ENCODE measurements at places on chromosomes 7 and 10. TPM values are rescaled to one million over a fixed set of nuclear protein-coding genes. Genes with fewer than 3 reads are reported as not detected.

The RGS10 gene
- 134 TPM for total RNA-seq

DNA sequence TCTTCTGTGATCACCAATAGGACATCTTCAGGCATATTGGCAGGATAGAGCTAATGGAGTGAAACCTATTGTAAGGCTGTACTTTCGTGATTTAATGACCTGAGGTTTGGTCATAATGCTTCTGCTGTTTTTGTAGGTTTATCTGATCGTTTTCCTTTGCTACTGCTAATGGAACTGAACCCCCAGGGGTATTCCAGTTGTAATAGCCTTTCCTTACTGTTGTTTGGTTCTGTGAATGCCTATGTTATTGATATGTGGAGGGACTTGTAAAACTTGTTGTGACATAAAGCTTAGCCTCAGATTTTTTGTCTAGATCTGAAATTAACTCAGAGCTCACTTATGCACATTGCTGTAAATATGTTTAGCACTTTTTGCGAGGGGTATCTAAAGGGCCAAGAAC lies 10.9 kb upstream of the VWA2 start:
- DNase-seq: no peak

DNA sequence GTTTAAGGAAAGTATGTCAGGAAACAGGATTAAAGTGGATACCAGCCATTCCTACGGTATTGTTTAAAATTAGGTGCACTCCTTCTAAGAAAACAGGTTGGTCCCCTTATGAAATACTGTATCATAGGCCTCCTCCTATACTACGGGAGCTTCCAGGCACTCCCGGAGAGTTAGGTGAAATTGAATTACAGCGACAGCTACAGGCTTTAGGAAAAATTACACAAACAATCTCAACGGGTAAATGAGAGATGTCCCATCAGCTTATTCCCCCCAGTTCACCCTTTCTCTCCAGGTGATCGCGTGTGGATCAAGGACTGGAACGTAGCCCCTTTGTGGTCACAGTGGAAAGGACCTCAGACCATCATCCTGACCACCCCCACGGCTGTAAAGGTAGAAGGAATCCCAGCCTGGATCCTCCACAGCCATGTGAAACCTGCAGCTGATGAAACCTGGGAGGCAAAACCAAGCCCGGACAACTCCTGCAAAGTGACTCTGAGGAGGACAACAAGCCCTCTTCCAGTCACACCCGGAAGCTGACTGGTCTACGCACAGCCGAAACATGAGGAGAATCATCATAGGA lies 25.1 kb upstream of the GHITM start:
- DNase-seq: no peak

The BAMBI gene
- total RNA-seq: 2.9 TPM

- no peak for DNase-seq
Observed at GRCh38 chr7:65960351-65961074, 21.5 kb downstream of the GUSB start.

The TFPI2 gene
- total RNA-seq: not detected

DNA sequence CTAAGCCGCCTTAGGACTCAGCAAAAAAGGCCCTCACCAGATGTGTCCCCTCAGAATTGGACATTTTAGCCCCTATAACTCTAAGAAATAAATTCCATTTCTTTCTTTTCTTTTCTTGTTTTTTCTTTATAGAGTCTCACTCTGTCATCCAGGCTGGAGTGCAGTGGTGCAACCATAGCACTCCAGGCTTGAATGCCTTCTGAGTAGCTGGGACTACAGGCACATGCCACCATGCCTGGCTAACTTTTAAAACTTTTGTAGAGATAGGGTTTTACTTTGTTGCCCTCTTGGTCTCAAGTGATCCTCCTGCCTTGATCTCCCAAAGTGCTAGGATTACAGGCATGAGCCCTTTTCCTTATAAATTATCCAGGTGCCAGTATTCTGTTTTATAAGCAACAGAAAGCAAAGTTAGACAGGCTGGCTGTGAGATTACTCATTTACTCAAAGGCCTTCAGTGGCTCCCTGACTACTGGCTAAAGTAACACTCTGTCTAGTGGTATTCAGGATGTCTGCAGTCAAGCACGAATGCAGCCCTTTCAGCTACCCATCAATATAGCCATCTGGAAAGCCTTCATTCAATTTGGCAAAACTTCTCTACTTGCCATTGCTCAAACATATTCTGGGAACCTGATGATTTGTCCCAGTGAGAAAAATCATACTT lies 128.6 kb downstream of the ICA1 start:
- no peak for DNase-seq

- DNase-seq: no peak
Observed at GRCh38 chr7:27116962-27117886, 13.3 kb downstream of the HOXA4 start.

The HABP2 gene
- total RNA-seq: not detected

DNA sequence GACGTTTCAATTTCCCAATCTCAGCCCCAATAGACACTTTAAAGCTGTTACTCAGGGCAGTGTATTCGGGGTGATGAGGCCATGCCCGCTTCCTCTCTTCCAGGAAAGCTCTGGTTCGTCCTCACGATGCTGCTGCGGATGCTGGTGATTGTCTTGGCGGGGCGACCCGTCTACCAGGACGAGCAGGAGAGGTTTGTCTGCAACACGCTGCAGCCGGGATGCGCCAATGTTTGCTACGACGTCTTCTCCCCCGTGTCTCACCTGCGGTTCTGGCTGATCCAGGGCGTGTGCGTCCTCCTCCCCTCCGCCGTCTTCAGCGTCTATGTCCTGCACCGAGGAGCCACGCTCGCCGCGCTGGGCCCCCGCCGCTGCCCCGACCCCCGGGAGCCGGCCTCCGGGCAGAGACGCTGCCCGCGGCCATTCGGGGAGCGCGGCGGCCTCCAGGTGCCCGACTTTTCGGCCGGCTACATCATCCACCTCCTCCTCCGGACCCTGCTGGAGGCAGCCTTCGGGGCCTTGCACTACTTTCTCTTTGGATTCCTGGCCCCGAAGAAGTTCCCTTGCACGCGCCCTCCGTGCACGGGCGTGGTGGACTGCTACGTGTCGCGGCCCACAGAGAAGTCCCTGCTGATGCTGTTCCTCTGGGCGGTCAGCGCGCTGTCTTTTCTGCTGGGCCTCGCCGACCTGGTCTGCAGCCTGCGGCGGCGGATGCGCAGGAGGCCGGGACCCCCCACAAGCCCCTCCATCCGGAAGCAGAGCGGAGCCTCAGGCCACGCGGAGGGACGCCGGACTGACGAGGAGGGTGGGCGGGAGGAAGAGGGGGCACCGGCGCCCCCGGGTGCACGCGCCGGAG lies 2.6 kb downstream of the GJD4 start:
- no peak for DNase-seq

DNA sequence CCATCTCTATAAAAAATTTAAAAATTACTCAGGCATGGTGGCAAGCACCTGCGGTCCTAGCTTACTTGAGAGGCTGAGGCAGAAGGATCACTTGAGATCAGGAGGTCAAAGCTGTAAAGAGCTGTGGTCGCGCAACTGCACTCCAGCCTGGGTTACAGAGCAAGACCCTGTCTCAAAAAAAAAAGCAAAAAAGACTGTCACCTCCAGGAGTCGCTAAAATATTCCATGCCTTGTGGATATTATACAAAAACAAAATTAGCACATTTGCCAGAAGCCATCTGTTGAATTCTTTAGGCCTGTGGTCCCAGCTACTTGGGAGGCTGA lies 87.0 kb upstream of the SDK1 start:
- no peak for DNase-seq

DNA sequence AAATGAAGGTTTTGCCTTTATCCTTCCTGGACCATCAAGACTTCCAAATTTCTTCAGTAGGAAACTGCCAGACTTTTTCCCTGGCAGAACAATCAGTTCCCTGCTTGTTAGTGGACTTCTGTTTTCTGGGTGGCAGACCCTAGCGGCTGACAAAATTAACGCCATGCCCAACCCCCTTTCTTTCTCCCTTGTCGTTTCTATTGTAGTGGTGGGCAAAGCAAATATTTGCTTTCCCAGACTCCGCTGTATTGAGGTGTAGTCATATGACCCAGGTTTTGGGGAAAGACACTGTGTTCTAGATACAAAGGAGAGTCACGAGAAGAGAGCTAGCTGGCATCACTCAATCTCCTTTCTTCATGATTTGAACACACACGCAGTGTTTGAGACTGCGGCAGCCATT lies 7.7 kb downstream of the PON2 start:
- DNase-seq: no peak

DNA sequence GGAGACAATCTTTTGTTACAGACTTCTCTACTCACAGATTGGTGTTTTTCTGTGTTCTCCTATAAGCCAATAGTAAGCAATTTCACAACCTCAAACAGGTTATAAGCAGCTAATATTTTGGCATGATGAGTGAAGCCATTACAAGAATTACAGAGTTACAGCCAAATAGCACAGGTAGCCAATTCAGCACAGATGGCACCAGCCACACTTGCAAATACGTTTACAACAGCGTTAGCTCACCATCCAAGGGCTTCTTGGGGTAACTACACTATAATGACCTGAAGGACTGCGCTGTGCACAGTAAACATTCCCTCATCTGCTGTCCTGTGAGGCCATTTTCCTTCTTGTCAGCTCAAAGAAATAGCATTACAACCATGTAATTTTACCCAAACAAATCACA lies 428.6 kb downstream of the TCERG1L start:
- no peak for DNase-seq

GRCh38 chr10:44293842-44294241 lies 91.1 kb downstream of the CXCL12 start:
- DNase-seq: no peak

DNA sequence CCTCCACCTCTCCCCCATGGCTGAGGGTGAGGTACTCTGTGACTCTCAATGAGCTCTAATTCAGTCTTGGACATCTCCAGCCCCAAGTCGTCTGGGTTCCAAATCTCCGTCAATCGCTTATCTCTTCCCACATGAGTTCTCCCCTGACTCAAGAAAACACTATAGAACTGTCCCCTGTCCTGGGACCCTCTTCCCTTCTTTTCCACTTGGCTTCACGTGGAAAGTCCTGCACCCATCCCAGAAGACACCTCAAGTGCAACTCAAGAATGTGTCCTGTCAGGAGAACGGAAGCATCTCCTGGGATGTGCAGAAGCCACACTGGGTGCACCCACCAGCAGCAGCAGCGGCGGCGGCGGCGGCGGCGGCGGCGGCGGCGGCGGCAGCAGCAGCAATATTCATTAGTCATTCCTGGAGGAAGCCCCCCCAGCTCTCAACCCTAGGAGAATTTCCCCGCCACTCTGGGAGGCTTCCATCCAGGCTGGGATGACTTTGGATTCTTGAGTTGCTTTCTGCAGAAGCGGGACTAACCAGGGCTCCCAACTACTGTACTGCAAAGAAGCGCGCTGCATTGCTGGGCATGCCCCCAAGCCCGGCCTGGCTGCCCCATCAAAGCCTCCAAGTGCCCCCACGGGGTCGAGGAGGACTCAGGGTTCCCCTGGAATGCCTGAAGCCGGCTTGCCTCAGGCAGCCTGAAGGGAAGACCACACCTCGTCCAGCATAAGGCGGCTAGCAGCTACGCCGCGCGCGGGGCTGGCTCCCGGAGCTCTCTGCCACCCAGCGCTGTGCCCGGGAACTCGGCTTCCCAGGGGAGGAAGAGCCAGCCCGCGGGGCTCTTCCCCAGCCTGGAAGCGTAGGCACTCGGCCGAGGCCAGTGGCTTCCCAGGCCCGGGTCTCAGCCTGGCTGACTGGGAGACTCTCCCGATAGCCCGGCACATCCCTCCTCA lies 1.0 kb downstream of the CRTAC1 start:
- no peak for DNase-seq

The CCDC136 gene
- 4.9 TPM for total RNA-seq

The OPN4 gene
- total RNA-seq: not detected

The SPDYE16 gene
- not detected for total RNA-seq

The IFIT1 gene
- 6.2 TPM for total RNA-seq

- no peak for DNase-seq
Observed at GRCh38 chr7:13153742-13154141, 466.3 kb downstream of the ARL4A start.

DNA sequence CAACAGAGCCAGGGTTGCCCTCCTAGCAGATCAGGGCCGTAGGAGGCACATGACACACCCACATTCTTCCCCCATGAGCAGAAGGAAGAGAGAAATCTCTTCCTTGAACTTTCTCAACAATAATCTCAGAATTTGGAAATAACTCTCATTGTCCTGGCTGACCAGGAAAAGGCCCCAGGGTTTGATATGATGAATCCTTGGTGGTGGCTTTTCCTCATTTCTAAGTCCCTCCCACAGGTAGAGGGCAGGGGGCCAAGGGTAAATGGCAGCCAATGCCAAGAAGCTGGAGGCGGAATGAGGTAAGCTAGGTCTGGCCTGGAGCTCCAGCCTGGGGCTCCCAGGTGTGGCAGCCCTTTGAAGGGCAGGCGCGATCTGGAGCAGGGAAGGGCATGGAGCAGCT lies 67.8 kb downstream of the GRB10 start:
- DNase-seq: no peak

The MMRN2 gene
- total RNA-seq: 1.8 TPM

- DNase-seq: no peak
Observed at GRCh38 chr7:107446988-107447387, 22.9 kb upstream of the GPR22 start.

DNA sequence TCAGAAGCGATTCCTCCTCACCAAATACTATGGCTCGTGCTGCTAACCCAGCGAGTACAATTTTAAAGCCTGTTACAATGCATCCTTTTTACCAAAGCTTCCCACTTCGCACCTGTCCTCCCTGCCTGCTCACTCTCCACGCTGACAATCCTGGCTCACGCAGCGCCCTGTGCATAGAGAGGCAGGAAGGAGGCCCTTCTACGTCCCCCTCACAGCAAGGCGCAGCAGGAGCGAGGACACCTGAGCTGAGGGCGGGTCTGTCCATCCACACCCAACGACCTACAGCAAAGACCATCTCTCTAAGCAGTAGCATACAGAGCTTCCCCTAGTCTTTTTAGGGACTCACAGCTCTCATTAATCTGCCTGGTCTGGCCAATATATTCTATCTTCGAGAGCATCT lies 46.0 kb downstream of the MKI67 start:
- no peak for DNase-seq

GRCh38 chr10:34045571-34046190 lies 711.2 kb upstream of the NRP1 start:
- DNase-seq: no peak

The AQP1 gene
- 0.22 TPM for total RNA-seq

The STRIP2 gene
- total RNA-seq: 0.14 TPM

- no peak for DNase-seq
Observed at GRCh38 chr7:75662579-75663301, 76.0 kb downstream of the HIP1 start.

- DNase-seq: no peak
Observed at GRCh38 chr7:38819463-38819862, 89.5 kb downstream of the VPS41 start.

GRCh38 chr7:2452074-2452507 lies 24.1 kb downstream of the GRIFIN start:
- no peak for DNase-seq
